ENCODE measurements at places on chromosomes 12 and 14.

GRCh38 chr12:66055837-66056319 lies 74.7 kb downstream of the LLPH start:
- DNase-seq: no peak

- DNase-seq: no peak
These were observed 78.6 kb downstream of the SLC15A5 start for GRCh38 chr12:16198884-16199283.

- no peak for DNase-seq
These were observed 90.9 kb downstream of the BMP4 start for GRCh38 chr14:53865711-53866110.

GRCh38 chr12:13182881-13183280 lies 13.6 kb upstream of the EMP1 start:
- no peak for DNase-seq

GRCh38 chr12:52644078-52644415 lies 8.0 kb downstream of the KRT2 start:
- no peak for DNase-seq

DNA sequence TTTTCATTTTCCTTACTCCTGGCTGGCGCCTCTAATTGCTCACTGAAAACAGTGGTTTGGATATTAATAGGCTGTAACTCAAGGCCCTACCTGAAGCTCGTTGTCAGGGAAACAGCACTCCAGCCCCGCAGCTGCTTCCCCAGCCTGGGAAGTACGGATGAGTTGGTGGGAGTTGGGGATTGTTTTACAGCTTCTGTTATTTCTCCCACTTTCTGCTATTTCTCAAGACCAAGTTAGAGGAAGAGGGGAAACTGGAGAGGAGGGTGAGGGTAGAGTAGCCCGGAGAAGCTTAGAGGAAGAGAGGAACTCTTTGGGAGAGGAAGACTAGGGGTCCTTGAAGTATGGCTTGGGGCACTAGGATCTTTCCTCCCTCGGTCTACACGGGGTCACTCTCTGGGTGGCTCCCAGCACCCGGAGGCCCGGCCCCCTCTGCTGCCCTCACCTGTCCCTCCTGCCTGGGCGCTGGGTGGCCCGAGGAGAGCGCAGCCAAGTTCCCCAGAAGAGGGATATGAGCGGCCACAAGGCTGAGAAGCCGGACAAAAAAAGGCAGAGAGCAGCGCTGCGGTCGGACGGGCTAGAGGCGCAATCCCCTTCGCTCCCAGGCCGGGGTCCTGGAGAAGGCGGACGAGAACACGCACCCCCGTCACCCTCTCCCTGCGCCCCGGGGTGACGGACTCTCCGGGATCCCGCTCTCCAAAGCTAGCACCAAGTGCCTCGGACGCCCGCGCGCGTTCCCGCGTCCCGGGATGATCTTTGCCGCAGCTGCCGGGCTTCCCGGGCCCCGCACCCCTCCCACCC lies 671 bp downstream of the SPTB start:
- DNase-seq: no peak

- DNase-seq: peak; percentile 9
These were observed 407.3 kb downstream of the AEBP2 start for GRCh38 chr12:19846574-19846973.

- DNase-seq: no peak
These were observed 388.8 kb downstream of the PDZRN4 start for GRCh38 chr12:41576925-41577324.

DNA sequence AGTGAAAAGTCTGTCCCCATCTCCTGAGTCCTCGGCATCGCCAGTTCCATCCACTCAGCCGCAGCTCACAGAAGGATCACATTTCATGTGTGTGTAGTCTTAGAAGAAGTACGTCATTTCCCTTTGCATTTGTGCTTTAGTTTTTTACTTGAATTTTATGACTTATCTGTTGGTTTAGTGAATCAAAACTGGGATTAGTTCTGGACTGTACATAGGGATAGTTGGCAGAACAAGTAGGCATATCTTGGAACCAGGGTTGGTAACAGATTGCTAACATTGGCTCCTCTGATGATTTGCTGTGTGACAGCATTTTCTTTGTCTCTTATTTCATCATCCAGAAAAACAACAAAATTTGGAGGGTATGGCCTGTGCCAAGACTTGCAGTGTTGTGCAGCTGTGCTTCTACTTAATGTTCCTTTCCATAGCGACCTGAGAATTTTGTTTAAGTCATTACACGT lies 69.6 kb upstream of the AEBP2 start:
- DNase-seq: peak; percentile 28

DNA sequence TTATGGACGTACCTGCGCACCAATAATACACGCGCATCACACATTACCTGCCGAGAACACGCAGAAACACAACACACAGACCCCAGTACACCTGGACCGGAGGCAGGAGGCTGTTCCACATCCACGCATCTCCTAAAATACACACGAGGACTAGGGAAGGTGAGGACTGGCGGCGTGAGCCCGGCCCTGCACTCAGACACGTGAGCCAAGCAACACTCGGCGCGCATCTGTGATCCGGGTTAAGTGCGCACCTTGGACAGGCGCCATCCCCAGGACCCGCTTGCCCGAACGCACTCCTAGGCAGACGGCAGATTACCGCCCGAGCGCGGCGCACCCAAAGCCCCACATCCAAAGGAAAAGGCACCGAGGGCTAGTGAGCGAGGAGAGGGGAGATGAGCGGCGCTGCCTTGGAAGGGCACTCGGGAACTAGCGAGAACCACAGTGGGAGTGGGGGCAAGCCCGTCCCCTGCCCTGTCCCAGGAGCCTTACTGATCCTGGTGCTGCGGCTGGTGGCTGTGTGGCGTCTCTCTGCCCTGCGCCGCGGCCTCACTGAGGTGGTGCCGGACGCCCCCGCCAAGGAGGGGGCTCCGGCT lies 417 bp downstream of the GLS2 start:
- DNase-seq: no peak

GRCh38 chr14:74685921-74686678 lies 26.8 kb downstream of the AREL1 start:
- no peak for DNase-seq

GRCh38 chr14:64421166-64421565 lies 33.0 kb downstream of the MTHFD1 start:
- peak; percentile 22 for DNase-seq

DNA sequence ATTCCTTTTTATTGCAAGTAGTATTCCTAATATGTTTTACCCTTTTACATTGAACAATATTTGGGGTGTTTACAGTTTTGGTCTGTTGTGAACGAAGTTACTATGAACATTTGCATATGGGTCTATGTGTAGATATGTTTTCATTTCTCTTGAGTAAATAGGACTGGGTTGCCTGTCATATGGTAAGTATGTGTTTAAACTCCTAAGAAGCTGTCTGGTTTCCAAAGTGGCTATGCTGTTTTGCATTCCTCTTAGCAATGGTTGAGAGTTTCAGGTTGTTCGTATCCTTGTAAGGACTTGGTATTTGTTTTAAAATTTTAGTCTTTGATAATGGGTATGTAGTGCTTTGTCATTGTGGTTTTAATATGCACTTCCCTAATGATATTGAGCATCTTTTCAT lies 6.3 kb downstream of the METAP2 start:
- no peak for DNase-seq

DNA sequence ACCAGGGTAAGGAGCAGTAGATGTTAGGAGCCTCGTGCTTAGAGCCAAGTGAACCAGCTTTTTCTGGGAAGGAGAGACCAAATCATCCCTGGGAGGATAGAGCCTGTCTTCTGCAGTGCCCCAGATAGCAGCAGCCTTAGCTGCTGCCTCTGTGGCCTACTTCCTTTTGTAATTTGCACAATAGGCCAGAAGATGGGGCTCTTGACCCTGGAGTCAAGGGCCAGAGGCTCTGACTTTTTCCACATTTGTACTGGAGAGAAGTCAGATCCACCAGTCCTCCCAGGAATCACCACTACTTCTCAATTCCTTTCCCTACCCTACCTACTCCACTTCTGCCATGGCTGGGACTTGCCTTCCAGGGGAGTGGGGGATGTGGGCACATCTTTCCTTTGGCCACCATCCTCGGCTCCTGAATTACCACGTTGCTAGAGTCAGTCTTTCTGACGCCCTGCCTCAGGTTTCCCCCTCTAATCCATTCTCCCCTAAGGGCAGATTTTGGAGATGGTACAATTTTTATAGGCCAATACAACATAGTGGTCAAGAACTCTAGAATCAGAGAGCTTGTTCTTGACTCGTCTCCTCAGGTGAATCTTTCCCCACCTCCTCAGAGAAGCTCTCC lies 3.3 kb upstream of the SLC4A8 start:
- DNase-seq: peak; percentile 82

DNA sequence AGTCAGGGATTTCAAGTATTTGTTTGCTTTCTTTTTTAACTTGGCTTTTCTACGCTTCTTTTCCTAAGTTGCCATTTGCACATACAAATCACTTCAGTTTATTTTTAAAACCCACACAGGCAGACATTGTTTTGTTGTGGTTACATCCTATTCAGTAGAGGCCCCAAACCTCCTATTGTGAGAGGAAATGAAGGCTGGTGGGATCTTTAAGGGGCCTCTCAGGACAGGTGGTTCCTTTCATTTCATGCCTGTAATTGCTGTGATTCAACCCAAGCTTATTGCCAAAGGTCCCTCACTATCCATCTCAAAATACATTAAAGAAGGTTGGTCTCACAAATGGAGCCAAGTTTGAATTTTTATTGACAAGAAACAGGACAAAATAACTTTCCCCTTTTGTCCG lies 257.1 kb downstream of the ADAMTS20 start:
- no peak for DNase-seq

- no peak for DNase-seq
These were observed 656.7 kb downstream of the MED13L start for GRCh38 chr12:115620816-115621215.

GRCh38 chr14:34465069-34465859 lies 3.2 kb upstream of the SPTSSA start:
- DNase-seq: peak; percentile 26

All from AG08395 (cell line).